ENCODE measurements at places on chromosomes 2 and 18. TPM values are rescaled to one million over a fixed set of nuclear protein-coding genes. Genes with fewer than 3 reads are reported as not detected.

DSEL gene
- 11.5 TPM for total RNA-seq

FABP1 gene
- not detected for total RNA-seq

- DNase-seq, result no peak
Measured at GRCh38 chr2:66889632-66889882, 454.6 kb downstream of the MEIS1 start.

GRCh38 chr2:105038383-105039061 is 653 bp downstream of the MRPS9 start:
- DNase-seq, result no peak

AGXT gene
- total RNA-seq, result not detected

GRCh38 chr18:8858888-8859511 is 153.6 kb downstream of the MTCL1 start:
- DNase-seq, result no peak

- no peak for DNase-seq
Measured at GRCh38 chr2:212619954-212620353, 81.4 kb upstream of the ERBB4 start.

DNA sequence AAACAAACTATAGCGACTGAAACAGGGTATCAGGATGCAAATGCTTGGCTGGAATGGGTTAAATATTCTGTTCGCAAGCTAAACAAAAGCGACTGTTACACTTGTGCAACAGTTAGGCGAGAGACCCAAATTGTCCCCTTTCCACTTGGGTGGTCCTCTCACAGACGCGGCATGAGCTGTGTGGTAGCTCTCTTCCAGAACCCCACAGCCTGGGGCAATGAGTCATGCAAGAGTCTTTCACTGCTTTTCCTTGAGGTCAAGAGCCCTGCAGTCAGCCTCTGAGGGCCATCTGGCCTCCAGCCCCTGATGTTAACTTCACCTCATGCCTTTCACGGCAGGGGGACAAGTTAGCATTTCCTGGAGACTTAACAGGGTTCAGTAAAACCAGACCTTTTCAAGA is 25.7 kb downstream of the SULT1C4 start:
- no peak for DNase-seq

RPS27A gene
- 731 TPM for total RNA-seq

COL4A4 gene
- total RNA-seq, result 0.18 TPM

SCN2A gene
- total RNA-seq, result not detected

DNA sequence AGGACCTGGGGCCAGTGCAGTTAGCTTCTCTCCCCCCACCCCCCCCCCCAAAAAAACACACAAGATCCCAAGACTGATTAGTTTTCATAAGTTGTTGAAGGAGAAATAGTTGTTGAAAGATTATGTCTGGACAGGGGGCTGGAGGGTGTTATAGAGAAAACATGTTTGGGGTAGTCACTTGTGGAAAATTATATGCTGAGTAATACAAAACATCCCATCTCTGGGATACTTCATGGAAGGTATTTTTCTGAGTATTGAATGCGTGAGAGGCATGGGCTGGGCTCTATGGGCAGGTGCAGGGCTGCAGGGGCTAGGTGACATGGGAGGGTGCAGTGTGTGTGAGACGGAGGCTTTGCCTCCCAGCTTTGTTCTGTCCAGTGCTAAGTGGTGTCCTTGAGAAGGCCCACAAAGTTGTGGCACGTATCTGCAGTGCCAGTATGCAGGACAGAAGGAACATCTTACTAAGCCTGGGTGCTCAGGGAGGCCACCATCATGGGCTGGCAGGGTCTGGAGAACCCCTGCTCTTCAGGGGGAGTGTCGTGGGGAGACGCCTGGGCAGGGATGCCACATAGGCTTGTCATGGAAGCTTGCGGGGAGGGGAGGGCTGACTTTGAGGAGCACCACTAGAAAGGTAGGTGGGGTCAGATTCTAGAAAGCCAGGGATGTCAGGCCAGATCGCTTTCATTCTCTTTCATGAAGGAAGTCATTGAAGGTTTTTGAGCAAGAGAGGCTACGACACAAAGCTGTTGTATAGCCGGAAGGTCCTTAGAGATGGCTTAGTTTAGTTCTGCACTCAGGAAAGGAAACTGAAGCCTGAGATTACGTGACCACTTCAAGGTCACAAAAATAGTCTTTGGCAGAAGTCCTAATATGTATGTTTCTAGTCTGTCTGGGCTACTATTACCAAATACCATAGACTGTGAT is 232.0 kb downstream of the LDLRAD4 start:
- DNase-seq, result no peak

GRCh38 chr18:54222922-54223567 is 1.4 kb downstream of the MBD2 start:
- no peak for DNase-seq

GRCh38 chr18:72820571-72820970 is 47.2 kb downstream of the NETO1 start:
- no peak for DNase-seq

DNA sequence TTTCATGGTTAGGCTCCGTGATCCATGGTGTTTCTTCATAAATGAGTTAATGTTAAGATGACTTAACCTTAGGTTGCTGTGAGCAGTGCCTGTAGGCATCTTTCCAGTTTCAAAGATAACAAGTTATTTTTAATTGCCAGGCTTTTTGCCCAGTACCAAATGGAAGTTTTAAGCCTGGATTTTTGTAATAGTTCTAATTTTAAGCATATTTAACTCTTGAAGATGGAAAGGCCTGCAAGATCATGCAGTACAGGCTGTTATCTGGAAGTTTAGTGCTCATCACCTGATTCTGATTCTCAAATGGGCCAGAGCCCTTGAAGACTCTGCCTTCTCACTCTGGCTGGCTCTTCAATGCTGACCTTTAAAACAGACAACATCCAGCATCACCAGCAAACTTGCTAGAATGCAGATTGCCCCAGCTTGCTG is 141.3 kb downstream of the NCK2 start:
- DNase-seq, result no peak

VSNL1 gene
- not detected for total RNA-seq

GRCh38 chr18:35157181-35157580 is 83.7 kb upstream of the ZNF397 start:
- DNase-seq, result no peak

- DNase-seq, result no peak
Measured at GRCh38 chr2:43196768-43197587, 29.4 kb downstream of the ZFP36L2 start.
